ENCODE measurements at places on chromosomes 16 and 17. TPM values are rescaled to one million over a fixed set of nuclear protein-coding genes. Genes with fewer than 3 reads are reported as not detected.

Gene CPHXL2
- total RNA-seq, result not detected

Gene TBC1D26
- 0.24 TPM for total RNA-seq

Gene TMUB2
- total RNA-seq, result 21.9 TPM

Gene MMP28
- not detected for total RNA-seq

Gene ABHD15
- 8.9 TPM for total RNA-seq

Gene PPP1R1B
- total RNA-seq, result not detected

Gene CENPX
- 85.8 TPM for total RNA-seq

Gene IRX5
- total RNA-seq, result 0.17 TPM

Gene TMEM235
- not detected for total RNA-seq

Gene LAT
- total RNA-seq, result 250 TPM

Gene COX6A2
- not detected for total RNA-seq

Gene TAT
- total RNA-seq, result not detected

Gene NPW
- total RNA-seq, result 1.3 TPM

Gene JMJD8
- total RNA-seq, result 30.3 TPM

Gene KRTAP3-2
- total RNA-seq, result not detected

Gene CFAP97D1
- not detected for total RNA-seq

Gene MT1M
- total RNA-seq, result not detected
